ENCODE measurements at places on chromosomes 7 and 10.

GRCh38 chr7:102834466-102834865 is 78.3 kb upstream of the LRRC17 start:
- no peak for DNase-seq

DNA sequence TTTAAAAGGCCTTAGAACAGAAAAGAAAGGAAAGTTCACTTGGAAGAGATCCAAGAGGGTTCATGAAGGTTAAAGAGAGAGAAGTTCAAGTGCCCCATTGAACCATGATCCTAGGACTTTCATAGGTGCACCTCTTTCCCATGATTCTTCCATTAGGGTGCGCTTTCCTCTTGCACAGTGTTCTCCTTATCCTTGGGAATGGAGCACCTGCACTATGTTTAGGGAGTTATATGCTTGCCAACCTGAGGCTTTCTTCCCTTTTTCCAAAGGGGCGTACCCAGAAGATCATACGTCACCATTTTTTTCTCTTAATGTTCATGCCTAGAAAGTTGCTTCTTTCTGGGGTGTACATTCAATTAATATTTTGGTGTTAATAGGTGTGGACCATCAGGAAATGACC is 908.0 kb upstream of the SORCS1 start:
- no peak for DNase-seq

DNA sequence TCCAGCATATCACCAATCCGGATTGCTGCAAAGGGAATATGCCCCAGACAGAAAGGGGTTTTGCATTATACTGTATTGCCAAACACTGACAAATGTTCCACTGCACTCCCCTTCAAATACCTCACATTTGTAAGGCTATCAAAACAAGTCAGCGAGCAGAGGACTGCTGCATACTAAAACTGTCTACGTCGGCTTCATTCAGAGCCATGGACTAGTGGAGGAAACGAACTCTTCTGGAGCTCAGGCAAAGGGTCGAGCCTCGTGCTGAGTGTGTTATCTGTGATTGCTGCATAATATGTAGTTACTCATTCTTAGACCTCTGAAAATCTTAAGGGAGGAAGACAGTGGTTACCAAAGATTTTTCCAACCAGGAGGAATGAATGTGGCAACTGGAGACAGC is 200.2 kb downstream of the DYNC1I1 start:
- no peak for DNase-seq

- DNase-seq, result no peak
Measured at GRCh38 chr7:110529175-110529574, 561.8 kb upstream of the LRRN3 start.

DNA sequence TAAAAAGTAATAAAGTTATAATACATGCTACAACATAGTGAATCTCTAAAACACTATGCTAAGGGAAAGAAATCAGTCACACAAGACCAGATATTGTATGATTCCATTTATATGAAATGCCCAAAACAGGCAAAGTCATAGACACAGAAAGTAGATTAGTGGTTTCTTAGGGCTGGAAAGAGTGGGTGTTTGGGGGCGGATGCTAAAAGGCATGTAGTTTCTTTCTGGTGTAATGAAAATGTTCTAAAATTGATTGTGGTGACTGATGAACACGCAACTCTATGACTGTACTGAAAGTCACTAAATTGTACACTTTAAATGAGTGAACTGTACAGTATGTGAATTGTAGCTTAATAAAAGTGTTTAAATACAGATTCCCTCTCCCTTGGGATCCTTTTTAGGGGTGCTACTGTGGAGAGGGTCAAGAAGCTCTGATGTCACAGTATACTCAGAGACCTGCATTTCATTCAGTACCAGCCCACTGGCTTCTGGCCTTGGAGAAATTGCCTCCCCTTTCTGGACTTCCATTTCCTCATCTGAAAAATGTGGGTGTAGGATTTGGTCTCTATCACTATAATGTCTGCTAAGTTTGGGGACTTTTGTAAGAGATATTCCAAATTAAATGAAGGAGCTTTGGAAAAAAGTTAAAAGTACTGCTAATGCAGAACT is 46.4 kb downstream of the AOAH start:
- no peak for DNase-seq

DNA sequence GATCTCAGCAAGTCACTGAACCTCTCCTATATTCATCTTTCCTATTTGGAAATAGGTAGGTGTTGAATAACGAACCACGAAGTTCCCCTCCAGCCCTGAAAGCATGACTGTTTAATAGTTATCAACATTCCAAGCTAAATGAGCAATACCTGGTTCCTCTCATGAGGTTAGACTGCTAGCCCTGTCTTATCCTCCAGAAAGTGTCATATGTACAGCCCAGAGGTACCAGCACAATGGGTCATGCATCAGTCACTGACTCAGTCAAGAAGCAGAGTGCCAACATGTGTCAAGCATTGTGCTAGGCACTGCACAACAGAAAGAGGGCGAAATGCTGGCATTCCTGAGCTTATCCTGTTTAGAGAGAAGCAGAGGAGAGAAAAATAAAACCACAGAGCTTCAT is 70.0 kb downstream of the AMPH start:
- no peak for DNase-seq

DNA sequence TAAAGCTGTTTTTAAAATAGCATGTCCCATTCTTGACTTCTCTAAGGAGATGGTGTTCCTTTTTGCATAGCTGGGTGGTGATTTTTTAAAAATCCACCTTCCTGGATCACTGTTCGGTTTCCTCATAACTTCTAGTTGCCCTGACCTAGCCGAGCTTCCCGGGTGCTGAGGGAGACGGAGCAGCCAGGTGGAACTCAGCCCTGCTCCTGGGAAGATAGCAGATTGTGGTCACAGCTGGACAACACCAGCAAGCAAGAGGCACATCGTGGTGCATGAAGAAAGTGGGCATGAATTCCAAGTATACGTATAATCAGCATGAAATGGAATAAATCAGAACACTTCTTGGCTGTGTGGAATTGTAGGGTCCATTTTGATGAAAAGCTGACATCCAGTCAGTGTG is 73.5 kb upstream of the RSU1 start:
- no peak for DNase-seq

DNA sequence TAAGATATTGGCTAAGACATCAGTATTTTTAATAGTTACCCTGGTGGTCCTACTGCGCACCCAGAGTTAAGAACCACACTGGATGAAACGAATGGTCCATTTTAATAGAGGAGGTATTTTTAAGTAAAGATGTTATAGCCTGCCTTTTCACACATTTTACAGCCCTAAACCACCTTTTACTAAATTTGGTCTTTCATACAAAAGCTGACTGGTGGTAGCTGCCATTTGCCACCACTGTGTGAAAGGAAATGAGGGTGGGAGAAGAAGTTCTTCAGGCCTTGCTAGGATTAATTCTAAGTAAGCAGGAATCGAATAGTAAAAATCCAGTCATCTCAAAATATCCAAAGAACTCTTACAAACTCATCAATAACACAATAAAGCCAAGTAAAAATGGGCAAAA is 15.2 kb upstream of the APBB1IP start:
- DNase-seq, result no peak

- peak; percentile 46 for DNase-seq
Measured at GRCh38 chr10:132396494-132397035, 435 bp upstream of the PWWP2B start.

- DNase-seq, result no peak
Measured at GRCh38 chr7:71342202-71342601, 210.3 kb downstream of the GALNT17 start.
